ENCODE measurements at places on chromosomes 5 and 9.

DNA sequence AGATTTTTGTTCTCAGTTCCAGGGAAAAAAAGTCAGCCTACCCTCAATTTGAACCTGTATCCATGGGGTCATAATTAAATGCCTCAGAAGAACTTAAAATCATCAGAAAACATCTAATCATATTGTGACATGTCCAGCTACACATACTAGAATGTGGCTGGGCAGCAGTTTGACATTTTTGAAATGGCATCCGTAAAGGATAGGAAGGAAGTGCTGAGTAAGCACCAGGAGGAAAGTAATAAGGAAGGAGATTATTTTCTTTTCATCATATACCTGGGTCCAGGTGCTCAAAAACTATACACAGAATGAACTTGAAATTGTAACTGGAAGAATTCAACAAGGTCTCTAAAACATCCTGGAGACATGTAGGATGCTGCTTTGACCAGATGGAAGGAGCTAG is 116.9 kb upstream of the RAI14 start:
- H3K4me3 ChIP-seq = no peak overlapping the region
- no peaks in the 10 kb centered on the region for H3K36me3 ChIP-seq
- no peak overlapping the region for H3K27ac ChIP-seq
- H3K27me3 ChIP-seq = no peaks in the 10 kb centered on the region

DNA sequence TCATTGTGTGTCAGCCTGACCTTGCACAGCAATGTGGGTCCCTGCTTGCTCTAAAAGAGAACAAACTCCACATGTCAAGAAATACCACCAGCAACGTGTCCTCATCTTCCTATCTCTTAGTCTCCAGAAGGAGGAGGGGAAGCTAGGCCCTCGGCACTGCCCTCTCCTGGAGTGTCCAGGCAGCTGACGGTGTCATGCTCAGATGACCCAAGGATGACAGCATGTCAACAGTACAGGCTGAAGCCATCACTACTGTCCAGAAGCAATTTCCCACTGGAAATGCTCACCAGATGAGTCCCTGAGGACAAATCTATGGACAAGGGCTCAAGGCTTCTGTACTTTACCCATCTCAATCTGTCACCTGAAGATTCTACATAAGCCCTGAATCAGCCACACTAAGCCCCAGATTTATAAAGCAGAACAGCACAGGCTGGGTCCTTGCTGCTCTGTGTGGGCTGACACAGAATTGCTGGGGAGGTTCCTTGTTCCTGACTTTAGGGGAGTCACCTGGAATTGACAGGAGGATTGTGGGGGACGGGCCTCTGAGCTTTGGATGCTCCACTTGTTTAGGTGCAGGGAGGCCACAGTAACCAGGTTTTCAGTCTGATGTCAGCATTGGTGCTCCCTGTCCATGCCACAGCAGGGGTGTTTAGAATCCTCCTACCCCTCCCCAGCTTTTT is 210.2 kb downstream of the DAB2IP start:
- peak; percentile 36 for DNase-seq
- H3K4me3 ChIP-seq = no peak overlapping the region
- H3K4me1 ChIP-seq = no peaks in the 10 kb centered on the region
- no peaks in the 10 kb centered on the region for H3K27me3 ChIP-seq
- H3K36me3 ChIP-seq = no peaks in the 10 kb centered on the region

DNA sequence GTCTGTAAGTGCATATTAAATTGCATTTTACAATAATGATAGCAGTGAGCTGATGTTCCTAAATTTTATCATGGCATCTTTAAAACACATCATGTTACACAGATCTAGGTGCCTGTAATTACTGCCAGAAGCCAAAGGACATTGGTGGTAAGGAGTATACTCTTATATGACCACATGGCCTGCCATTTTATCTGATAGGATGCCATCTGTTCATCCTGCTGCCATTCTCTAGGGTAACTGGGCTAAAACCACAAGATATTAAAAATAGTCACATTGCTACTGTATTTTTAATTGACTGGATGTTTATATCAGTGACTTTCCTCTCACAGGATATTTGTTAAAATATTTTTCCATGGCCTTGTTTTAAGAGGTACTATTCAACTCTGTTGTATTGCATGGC is 53.1 kb downstream of the HCN1 start:
- no peaks in the 10 kb centered on the region for H3K4me1 ChIP-seq
- no peak for DNase-seq
- H3K4me3 ChIP-seq = no peak overlapping the region
- H3K27ac ChIP-seq = no peak overlapping the region
- no peaks in the 10 kb centered on the region for H3K36me3 ChIP-seq

DNA sequence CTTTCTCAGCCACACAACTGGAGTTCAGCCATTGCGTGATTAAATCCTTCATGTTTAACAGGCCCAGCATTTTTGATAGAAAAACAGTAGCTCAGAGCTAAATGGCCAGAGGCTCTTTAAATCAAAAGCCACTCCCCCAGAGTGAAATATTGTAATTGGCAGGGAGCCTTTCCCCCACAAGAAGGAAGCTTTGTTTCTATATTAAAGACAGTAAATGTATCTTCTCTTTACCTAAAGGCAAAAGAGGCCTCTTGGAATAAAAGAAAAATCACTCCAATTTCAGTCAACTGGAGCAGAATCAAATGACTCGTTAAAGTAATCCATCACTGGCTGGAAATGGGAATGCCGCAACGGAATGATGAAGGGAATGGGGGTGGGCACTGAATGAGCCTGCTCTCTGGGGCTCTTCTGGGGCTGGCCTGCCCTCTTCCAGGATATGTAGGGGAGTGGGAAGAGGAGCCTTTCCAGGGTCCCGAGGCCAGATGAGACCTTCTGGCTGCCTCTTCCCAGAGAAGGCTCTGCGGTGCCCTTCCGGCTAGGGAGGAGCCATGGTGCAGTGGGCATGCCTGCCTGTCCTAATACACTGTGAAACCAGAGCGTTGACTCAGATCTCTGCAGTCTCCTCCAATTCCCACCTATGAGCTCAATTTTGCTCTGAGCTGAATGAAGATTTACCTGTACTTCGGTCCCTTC is 45.2 kb downstream of the ANKDD1B start:
- no peak overlapping the region for H3K4me3 ChIP-seq
- DNase-seq = no peak
- H3K4me1 ChIP-seq = no peaks in the 10 kb centered on the region
- H3K27ac ChIP-seq = peak overlapping the region; percentile 7

- H3K27me3 ChIP-seq = no peaks in the 10 kb centered on the region
- no peaks in the 10 kb centered on the region for H3K36me3 ChIP-seq
- H3K4me1 ChIP-seq = no peaks in the 10 kb centered on the region
- no peak overlapping the region for H3K27ac ChIP-seq
Observed at GRCh38 chr5:54007827-54008777, 302.3 kb downstream of the ARL15 start.

DNA sequence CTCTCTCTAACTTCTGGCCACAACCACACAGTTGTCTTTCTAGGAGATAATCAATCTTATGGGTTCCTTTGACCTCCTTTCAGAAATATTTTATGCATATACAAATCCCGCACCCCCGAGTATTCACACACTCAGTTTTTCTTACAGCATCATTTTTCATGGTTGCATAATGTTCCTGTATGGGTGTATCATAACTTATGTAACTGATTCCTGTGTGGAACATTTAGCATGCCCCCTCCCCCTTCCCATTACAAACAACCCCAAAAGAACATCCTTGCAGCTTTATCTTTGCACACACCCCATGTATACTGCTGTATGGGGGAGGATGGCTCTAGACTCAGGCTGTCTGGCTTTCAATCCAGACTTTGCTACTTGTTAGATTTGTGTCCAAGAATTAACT is 93.8 kb downstream of the PSD2 start:
- no peaks in the 10 kb centered on the region for H3K27me3 ChIP-seq
- no peak overlapping the region for H3K27ac ChIP-seq
- H3K36me3 ChIP-seq = no peaks in the 10 kb centered on the region
- H3K4me1 ChIP-seq = no peaks in the 10 kb centered on the region
- no peak for DNase-seq

- H3K36me3 ChIP-seq = no peaks in the 10 kb centered on the region
- no peak for DNase-seq
- H3K27me3 ChIP-seq = no peaks in the 10 kb centered on the region
- H3K4me3 ChIP-seq = no peak overlapping the region
- no peak overlapping the region for H3K27ac ChIP-seq
- no peaks in the 10 kb centered on the region for H3K4me1 ChIP-seq
Observed at GRCh38 chr5:39671561-39671961, 246.8 kb upstream of the DAB2 start.

- H3K4me1 ChIP-seq = no peaks in the 10 kb centered on the region
- H3K27ac ChIP-seq = no peak overlapping the region
- no peaks in the 10 kb centered on the region for H3K27me3 ChIP-seq
- no peaks in the 10 kb centered on the region for H3K36me3 ChIP-seq
- no peak overlapping the region for H3K4me3 ChIP-seq
Observed at GRCh38 chr9:21434202-21435014, 5.8 kb upstream of the IFNA1 start.

DNA sequence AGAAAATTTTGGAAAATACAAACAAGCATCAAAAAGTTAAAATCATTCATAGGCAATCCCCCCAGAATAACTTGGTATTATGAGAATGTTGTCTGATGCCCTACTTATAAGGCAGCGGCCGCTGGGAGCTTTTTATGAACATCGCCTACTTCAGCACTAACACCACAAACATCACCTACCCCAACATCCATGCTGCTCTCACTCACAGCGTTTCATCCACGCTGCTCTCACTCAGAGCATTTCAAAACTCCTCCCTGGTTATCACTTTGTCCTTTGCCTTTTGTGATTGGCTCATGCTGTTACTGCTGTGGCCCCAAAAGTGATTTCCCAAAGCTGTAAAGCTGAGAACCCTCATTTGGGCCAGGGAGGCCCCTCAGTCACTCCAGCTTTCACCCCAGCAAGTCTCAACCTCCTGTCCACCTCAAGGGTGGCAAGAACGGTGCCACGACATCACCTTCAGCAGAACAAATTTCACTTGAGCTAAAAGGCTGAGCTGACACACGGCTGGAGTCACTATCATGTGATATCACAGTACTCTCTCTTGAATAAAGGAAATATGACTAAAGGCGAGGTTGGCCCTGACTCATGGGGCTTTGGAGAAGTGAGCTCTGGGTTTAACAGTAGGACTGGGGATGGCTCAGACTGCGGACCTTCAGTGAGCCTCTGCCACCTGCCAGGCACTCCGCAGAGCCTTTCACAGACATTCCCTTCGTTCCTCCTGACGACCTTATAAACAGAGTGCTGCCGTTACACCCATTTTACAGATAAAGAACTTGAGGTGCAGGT is 25.2 kb downstream of the SHC3 start:
- H3K4me3 ChIP-seq = no peak overlapping the region
- H3K36me3 ChIP-seq = no peaks in the 10 kb centered on the region
- no peaks in the 10 kb centered on the region for H3K4me1 ChIP-seq
- DNase-seq = no peak

DNA sequence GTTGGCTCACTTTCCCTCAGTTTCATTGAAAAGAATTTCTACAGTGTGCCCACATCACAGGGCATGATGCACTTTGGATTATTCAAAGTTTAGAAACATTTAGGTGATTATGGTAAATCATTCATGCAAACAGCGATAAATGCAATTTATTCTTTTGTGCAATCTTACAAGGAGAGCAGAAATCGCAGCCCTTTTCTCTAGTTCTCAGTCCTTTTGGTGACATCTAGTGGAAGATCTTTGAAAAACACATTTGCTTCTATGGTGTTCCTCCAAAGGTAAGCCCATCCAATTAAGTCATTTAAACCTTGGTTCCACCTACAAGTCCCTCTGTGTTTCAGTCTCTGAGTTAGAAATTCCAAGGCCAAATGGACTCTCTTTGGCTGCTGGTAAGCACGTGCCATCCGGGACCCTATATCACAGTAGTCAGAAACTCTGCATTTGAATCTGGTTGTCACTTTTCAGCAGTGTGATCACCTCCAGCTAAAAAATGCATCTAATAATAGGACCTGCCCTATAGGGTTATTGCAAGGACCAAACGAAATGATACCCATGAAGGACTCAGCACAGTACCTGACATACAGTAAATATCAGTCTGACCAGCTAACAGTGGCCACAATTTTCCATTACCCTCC is 66.4 kb downstream of the MACROH2A1 start:
- no peak overlapping the region for H3K27ac ChIP-seq
- no peaks in the 10 kb centered on the region for H3K4me1 ChIP-seq
- no peak for DNase-seq

DNA sequence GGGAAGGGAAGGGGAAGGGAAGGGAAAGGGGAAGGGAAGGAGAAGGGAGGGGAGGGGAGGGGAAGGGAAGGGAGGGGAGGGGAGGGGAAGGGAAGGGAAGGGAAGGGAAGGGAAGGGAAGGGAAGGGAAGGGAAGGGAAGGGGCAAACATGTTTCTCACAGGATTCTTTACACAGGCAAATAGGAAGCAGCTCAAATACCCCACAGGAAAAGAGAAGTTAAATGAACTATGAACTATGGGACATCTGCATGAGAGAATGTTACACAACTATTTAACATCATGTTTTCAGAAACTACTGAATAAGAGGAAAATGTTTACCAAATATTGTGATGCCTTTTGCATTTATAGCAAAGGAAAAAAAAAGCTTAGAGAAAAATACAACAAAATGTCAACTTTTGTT is 125.4 kb upstream of the SLC30A5 start:
- H3K36me3 ChIP-seq = no peaks in the 10 kb centered on the region
- no peak overlapping the region for H3K27ac ChIP-seq
- no peaks in the 10 kb centered on the region for H3K4me1 ChIP-seq
- H3K4me3 ChIP-seq = no peak overlapping the region

GRCh38 chr9:15416880-15417279 is 5.8 kb upstream of the SNAPC3 start:
- no peaks in the 10 kb centered on the region for H3K36me3 ChIP-seq
- DNase-seq = peak; percentile 69
- H3K27me3 ChIP-seq = no peaks in the 10 kb centered on the region
- no peak overlapping the region for H3K27ac ChIP-seq
- peaks cover 5% of the 10 kb centered on the region for H3K4me1 ChIP-seq

DNA sequence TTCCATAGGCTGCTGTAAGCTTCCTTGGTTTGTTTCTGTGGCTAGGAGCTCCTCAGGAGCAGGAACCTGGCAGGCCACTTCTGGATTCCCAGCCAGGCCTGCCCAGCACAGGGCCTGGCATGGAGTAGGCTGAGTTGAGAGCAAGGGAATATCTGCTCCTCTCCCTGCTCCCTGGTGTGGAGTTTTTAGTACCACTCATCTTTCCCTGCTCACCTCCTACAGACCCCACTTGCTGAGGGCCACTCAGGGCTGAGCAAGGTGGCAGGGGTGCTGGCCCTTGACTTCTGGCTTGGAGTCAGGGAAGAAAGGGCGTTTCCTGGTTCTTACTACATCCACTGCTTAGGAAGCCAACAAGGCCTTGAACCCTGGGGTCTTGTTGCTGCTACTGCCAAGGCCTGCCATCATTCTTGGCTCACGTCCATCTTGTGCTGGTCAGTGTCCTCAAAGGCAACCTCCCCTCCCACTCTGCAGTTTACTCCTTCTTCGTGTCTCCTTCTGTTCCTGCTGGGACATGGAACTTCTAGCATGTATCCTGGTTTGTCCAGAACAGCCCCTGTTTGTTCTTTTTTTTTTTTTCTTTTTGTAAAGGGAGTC is 54.9 kb downstream of the PSD2 start:
- peaks cover 14% of the 10 kb centered on the region for H3K27me3 ChIP-seq
- no peaks in the 10 kb centered on the region for H3K36me3 ChIP-seq
- H3K4me3 ChIP-seq = no peak overlapping the region

- H3K27me3 ChIP-seq = no peaks in the 10 kb centered on the region
- DNase-seq = no peak
- H3K4me3 ChIP-seq = no peak overlapping the region
- H3K27ac ChIP-seq = no peak overlapping the region
Observed at GRCh38 chr5:150022158-150022531, 21.6 kb downstream of the HMGXB3 start.

GRCh38 chr5:7668627-7669026 is 182.3 kb downstream of the CFAP90 start:
- H3K4me3 ChIP-seq = no peak overlapping the region
- H3K27me3 ChIP-seq = no peaks in the 10 kb centered on the region
- no peaks in the 10 kb centered on the region for H3K4me1 ChIP-seq
- no peak overlapping the region for H3K27ac ChIP-seq
